GM13977 (cell line): ENCODE measurements at places on chromosomes 7 and 10.

- no peak for DNase-seq
Measured at GRCh38 chr7:107914831-107915230, 23.8 kb downstream of the DLD start.

- no peak for DNase-seq
Measured at GRCh38 chr7:149216402-149216801, 21.1 kb downstream of the ZNF282 start.

DNA sequence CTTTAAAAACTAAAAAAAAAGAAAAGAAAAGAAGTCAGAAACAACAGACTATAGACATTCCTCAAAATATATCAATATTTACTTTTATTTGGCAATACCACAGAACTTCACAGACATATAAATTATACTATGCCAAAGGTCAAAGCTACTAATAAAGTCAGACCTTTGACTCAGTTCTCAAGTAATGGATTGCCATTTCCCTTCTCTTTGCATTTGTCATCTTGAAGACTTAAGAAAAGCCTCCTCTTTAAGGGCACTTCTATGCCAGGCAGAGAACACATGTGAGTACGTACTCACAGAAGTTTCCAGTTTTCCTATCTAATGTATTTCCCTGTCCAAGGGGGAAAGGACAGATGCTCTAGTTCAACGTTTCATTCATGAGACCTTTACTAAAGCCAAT is 37.6 kb downstream of the TNPO3 start:
- DNase-seq, result no peak

DNA sequence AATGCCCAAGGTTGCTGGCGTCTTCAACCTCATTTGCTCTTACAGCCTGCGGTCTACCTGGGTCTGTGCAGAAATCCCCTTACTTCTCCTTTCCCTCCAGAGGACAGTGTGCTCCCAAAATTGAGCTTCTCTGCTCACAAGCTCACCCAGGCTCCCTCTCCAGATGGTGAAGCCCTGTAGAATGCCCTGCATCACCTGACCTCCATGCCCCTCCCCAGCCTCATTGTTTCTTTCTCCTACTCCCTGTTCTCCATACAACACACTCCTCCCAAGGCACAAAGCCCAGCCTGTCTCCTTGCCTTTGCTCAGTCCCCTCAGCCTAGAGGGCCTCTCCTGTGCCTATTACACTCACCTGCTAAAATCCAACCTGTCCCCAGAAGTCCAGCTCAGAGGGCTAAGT is 3.5 kb downstream of the CRHR2 start:
- no peak for DNase-seq

DNA sequence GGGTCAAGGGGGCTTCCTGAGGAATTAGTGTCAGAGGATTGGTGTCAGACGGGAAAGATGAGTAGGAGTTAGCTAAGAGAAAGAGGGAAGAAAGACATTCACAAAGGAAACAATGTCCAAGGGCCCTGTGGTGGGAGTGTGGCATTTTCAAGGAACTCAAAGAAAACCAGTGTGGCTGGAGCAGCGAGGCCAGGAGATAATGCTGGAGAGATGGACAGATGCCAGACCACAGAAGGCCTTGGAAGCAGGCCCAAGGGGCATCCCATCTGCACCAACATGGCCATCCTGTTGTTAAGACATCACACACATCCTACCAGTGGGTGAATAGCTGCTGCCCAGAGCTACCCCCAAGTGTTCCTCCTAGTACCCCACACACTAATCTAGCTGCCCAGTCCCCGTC is 36.1 kb upstream of the CUL1 start:
- DNase-seq, result no peak

- peak; percentile 45 for DNase-seq
Measured at GRCh38 chr7:5661942-5662341, 119.5 kb downstream of the RNF216 start.

- DNase-seq, result no peak
Measured at GRCh38 chr10:34151931-34152330, 663.2 kb downstream of the PARD3 start.

DNA sequence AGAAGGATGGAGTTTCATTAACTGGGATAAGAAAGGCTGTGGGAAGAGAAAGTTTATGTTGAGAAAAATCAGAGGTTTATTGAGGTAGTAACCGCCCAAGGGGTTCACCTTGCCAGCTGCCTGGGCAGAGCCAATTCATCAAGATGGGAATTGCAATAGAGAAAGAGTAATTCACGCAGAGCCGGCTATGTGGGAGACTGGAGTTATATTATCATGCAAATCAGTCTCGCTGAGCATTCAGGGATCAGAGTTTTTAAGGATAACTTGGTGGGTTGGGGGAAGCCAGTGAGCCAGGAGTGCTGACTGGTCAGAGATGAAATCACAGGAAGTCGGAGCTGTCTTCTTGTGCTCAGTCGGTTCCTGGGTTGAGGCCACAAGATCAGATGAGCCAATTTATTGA is 70.6 kb downstream of the MALRD1 start:
- no peak for DNase-seq

DNA sequence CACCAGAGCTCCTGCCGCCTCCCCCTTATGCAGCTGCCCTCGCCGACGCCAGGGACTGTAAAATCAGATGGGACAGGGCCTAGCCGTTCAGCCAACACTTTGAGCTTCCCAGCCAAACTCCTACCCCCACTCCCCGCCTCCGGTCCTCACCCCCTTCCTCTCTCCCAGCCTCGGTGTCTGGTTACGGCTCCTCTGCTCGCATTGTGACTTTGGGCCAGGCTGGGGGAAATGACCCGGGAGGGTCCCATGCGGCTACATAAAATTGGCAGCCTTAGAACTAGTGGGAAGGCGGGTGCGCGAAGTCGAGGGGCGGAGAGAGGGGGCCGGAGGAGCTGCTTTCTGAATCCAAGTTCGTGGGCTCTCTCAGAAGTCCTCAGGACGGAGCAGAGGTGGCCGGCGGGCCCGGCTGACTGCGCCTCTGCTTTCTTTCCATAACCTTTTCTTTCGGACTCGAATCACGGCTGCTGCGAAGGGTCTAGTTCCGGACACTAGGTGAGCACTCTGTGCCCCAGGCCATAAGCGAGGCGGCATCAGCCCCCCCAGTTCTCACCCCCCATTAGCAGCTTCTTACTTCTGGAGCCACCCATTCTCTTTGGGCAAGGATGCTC is at the start of gene KAZALD1:
KAZALD1 (plus strand) TSS at position 366 of the 608 bp plus-strand sequence. CDS start 604 bp downstream, outside the sequence.
- DNase-seq, result peak; percentile 37

- no peak for DNase-seq
Measured at GRCh38 chr7:91685544-91685943, 195.0 kb downstream of the MTERF1 start.

DNA sequence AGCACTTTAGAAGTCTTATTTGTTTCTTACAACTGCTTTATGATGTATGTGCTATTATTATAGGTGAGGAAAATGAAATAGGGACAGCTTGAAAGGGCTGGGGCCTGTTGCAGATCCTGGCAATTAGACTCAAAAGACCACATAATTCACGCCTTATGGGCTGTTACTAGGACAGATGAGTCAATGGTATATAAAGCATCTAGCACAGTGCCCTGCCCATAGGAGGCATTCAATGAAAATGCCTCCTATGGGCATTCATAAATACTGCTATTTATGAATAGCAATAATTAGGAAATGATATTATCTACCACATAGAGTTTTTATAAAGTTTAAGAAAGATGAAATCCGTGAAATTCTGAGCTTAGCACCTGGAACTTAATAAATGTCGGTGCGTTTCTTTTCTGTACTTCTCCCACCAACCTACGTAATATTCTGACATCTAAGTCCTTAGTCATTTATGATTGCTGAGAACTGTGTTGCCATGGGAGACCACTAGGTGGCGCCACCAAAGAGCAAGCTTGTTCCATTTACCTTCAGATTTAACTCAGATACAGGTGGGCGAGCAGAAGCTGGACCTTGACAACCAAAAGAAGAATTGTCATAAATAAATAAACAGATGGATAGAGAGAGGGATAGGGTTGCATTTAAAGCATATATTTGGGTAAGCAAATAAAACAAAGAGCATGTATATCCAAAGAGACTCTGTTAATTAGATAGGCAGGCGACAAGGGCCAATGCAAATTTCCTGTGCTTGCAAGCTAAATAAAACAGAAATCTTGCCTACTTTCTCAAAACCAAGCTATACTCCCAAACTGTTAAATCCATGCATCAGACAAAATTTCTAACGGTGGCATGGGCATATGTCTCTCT is 699.9 kb downstream of the INHBA start:
- peak; percentile 13 for DNase-seq

DNA sequence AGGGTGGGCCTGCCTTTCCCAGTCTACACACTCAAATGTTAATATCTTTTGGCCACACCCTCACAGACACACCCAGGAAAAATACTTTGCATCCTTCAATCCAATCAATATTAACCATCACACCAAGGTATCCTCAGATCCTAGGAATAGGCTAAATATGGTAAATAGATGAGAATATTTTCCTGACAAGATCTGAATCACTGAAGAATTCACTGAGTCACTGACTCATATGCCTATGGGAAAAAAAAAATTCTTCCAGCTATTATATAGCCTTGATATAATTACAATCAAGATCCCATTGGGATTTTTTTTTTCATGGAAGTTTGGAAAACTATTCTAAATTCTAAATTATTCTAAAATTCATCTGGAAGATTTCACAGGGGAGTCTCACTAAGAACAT is 65.8 kb downstream of the INHBA start:
- DNase-seq, result no peak

DNA sequence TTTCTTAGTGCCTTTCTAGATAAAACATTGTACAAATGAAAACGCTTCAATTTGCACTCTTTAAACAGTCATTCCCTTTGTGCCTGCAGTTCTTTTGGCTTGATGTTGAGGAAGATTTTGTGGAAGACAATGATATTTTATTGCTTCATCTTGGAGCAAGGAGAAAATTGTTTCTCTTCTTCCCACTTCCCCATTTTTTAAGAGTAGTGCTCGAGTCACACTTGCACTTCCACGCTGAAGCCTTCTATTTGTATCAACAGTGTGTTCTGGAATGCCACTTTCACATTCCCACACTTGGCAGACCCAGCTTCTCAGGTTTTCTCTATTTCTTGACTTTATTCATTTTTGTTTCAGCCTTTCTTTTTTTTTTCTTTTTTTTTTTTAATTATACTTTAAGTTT is 369.3 kb downstream of the PAXIP1 start:
- no peak for DNase-seq

DNA sequence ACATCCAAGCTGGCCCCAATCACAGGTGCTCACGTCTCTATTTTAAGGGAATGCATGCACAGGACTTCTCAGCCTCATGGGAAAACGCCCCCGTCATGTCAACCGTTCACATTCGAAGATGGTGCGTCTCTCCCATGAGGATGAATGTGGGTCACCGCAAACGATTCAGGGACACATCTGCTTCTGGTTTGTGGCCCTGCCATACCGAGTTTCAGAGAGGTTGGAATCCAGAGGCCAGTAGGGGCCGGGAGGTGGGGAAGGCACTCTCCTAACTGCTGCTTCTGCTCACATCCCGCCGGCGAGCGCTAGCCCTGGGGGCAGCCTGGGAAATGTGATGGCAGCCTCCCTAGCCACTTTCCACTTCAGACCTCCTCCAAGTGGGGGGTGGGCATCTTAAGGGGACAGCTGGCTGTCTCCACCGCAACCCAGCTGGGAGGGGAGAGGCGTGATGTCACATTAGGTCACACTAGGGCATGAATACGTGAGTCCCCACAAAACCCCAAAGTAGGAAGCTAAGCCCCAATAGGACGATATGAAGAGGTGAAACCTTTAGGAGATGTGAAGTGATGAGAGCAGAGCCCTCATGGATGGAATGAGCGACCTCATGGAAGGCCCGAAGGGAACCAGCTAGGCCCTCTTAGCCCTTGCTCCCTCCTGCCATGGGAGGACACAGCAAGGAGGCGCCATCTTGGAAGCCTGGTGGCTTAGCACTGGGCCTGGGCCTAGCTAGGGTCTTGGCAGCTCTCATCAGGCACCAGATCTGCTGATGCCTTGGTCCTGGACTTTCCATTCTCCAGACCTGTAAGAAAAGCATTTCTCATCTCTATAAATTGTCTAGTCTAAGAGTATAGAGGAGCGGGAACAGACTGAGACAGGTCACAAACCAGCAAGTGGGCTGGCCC is 107.8 kb downstream of the TCERG1L start:
- DNase-seq, result no peak

DNA sequence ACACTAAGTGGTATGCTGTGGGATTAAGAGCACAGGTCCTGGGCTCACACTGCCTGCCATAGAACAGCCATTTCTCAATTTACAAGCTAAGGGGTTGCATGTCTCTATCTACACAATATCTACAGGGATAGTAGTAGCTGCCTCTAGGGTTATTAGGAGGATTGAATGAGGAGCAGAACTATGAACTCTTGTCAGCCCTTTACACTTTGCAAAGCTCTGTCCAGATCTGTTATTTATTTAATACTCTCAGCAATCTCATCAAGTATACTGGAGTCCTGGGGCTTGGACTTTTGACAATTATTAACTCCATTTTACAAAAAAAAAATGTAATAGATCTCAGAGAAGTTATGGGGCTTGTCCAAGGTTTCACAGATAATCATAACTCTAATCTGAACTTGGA is 6.8 kb downstream of the OPALIN start:
- DNase-seq, result no peak

- peak; percentile 14 for DNase-seq
Measured at GRCh38 chr10:132515811-132516726, 21.5 kb upstream of the INPP5A start.

GRCh38 chr10:3292636-3293035 is 120.1 kb upstream of the PITRM1 start:
- no peak for DNase-seq

GRCh38 chr10:15209827-15210509 is 41.5 kb upstream of the NMT2 start:
- peak; percentile 80 for DNase-seq

DNA sequence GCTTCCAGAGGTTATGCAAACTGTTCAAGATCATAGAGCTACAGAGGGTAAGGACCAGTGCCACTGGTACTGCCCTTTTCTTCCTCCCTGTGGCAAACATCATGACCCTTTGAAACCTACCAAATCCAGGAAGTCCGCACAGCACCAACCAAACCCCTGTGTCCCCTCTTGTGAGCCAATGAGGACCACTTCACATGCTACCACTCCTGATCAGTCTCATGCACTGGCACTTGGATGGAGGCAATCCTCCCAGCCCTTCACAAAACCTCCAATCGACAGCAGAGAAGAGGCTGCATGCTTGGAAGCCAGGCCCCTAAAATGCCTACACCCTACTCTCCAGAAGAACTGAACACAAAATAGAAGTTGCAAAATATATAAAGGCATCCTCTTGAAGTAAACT is 248.0 kb downstream of the TNS3 start:
- no peak for DNase-seq

DNA sequence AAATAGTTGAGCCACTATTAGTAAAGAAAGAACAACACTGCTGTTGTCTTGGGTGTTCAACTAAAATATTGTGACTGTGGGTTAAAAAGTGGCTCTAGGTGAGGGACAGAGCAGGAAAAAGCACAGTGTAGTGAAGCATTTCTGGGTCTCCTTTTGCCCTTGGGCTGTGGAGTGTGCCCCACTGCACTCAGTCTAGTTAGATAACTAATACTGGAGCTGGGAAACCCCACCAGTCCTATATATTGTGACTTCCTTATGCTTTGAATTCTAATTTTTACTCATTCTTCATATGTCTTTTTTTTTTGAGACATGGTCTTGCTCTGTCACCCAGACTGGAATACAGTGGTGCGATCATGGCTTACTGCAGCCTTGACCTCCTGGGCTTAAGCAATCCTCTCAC is 195.1 kb downstream of the EXOC4 start:
- DNase-seq, result no peak

- DNase-seq, result no peak
Measured at GRCh38 chr7:21617513-21617912, 74.7 kb downstream of the DNAH11 start.

- DNase-seq, result peak; percentile 65
Measured at GRCh38 chr10:11440250-11441150, 170.9 kb downstream of the USP6NL start.
